ENCODE measurements at places on chromosomes 11 and 22. TPM values are rescaled to one million over a fixed set of nuclear protein-coding genes. Genes with fewer than 3 reads are reported as not detected.
A peak's percentile ranks its signal among the peaks of the same experiment; 100 is the strongest.

DNA sequence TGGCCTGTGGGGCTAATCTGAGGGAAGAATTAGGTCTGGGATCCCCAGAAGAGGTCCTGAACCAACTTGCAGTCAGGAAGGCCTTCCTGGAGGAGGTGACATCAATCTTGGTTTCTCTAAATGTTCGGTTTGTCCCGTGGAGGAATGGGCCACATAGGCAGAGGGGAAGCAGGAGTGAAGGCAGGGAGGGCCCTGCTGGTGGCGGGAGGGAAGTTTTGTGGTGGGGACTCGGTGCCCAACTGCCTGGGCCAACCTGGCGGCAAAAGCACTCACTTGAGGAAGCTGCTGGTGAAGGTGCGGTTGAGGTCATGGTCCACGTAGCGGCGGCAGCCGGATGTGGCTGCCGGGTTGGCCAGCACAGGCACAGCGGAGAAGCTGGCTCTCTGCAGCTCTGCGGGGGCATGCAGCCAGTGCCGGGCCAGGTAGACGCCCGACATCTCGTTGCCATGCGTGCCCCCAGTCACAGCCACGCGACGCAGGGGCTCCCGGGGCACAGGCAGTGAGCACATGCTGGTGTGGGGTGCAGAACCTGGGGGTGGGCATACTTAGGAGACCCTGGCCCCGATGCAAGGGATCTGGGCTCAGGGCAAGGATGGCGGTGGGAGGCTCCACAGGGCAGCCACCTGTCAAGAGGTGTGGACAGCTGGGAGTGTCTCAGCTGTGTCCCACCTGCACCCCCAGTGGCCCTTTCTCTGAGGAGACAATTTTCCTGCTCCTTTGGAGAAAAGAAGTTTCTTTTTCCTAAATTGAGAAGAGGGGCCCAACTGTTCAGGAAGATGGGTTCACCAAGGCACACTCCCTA, 3.8 kb downstream of the ACY3 start:
- DNase-seq = no peak

DNA sequence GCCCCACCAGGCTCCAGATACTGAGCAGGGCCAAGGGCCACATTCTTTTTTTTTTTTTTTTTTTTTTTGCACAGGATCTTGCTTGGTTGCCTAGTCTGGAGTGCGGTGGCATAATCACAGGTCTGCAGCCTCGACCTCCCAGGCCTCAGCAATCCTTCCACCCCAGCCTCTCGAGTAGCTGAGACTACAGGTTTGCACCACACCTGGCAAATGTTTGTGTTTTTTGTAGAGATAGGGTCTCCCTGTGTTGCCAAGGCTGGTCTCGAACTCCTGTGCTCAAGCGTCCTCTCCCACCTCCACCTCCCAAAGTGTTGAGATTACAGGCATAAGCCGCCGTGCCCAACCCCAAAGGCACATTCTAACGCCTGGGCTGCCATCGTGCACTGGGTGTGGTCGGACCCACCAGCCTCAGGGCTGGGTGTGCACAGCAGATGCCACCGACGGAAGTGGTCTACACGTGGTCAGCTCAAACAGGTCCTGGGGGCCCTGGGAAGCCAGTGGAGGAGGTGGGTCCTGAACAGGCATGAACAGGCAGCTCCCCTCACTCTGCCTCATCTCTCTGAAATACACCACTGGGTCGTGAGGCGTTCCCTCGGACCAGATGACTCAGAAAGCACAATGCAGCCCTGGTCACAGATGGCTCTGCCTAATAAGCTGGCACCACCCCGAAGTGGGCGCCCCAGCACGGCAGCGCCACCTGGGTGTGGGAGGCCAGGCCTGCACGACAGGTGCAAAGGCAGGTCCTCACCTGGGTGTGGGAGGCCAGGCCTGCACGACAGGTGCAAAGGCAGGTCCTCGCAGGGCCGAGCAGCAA, 5.1 kb upstream of the B4GALNT4 start:
- DNase-seq = peak; percentile 55

- no peak for DNase-seq
Observed at GRCh38 chr11:100825626-100826025, 138.5 kb downstream of the ARHGAP42 start.

Gene ESAM
- total RNA-seq = 0.15 TPM

GRCh38 chr11:123132881-123133280, 62.2 kb downstream of the CLMP start:
- no peak for DNase-seq

Gene JHY
- 2.2 TPM for total RNA-seq

GRCh38 chr11:57712256-57713150, at the start of gene TMX2:
Gene TMX2 (plus strand): TSS chr11:57712593. CDS start chr11:57712619, 26 bp downstream.
- DNase-seq = peak; percentile 96

Gene OR51B5
- total RNA-seq = 0.11 TPM

DNA sequence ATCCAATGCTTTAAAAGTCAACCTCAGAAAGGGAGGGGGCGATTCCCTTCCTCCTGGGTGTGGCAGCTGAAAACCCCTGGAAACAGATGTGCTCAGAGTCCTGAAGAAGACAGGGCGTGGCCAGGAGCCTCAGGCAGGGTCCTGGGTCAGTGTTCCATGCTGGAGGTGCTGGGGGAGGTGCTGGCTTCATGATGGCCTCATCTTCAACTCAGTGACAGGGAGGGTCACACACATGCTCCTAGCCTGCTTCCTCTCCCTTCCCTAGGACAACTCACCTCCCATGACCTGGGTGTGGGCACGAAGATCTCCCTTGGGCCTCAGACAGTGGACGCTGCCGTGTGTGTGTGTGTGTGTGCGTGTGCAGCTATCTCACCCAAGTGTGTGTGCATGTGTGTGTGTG, 245.6 kb upstream of the B3GAT1 start:
- no peak for DNase-seq

- DNase-seq = no peak
Observed at GRCh38 chr11:8973121-8973520, 8.9 kb upstream of the TMEM9B start.

DNA sequence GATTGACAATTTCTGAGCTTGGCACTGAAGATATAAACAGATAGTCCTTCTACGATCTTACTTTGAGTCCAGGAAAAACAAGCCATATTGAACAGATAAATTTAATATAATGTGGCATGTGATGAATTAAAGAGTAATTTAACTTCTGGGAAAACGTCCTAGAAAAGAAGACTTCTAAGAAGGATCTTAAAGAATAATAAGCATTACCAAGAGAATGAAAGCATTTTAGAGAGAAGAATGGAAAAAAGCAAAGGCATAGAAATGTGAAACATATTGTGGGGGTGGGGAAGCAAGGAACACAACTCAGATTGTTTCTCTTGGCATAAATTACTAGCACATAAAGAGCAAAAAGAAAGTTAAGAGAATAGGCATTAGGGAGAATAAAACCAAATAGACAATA, 5.4 kb downstream of the DDIAS start:
- no peak for DNase-seq

DNA sequence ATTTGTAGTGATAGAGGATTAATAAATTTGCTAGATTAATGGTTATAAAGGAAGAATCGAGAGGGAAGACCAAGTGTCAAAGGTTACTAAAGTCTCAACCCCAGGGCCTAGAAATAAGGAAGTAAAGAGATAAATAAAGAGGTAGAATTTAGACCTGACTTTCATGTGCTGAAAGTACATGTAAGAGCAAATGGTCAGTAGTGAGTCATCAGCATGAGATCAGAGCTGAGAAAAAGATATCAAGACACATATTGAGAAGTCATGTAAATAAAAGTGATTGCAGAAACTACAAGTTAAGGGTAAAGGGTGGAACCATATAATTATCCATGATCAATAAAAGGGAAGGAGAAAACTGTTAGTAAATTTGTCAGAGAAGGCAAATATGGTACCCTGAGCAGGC, 1.4 kb upstream of the OR8B8 start:
- DNase-seq = no peak

DNA sequence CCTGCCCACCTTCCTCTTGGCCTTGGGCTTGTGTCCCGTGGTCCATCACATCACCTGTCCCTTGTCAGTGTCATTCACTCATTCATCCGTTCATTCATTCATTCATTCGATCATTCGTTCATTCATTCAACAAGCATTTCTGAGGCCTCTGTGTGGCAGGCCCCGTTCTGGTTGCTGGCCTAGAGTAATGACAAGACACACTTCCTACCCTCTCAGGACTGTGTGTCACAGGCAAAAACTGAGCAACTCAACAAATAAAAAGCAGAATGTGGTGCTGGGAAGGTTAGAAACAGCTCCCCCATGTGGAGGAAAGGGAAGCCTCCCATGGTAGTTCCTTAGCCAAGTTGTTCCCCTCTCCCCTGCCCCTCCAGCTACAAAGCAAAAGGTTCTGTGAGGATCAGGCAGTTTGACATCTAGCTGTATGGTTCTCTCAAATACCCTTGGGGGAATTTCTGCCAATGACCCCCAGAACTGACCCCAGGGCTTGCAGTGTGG, 1.6 kb upstream of the OMP start:
- DNase-seq = peak; percentile 26

DNA sequence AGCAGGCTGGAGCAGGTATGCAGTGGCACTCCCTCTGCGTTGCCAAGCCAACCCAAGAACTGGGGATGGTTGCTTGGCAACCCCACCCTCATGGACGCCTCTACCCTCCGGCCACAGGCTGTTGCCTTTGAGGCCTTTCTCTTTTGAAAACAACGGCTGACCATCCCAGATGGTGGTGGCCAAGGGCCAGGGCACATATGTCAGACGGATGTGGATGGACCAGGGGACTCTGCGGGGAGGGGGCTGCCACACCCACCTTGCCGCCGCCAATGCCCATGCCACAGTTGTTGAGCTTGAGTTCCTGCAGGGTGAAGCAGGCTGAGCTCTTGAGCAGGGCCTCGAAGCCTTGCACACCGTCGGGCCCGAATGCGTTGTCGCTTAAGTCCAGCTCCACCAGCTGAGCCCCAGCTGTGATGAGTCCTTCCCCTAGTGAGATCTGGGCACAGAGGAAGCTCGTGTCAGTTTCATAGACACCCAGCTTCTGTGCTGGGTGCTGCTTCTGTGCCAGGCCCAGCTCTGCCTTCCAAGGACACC, 21.5 kb downstream of the RANGAP1 start:
- DNase-seq = no peak

DNA sequence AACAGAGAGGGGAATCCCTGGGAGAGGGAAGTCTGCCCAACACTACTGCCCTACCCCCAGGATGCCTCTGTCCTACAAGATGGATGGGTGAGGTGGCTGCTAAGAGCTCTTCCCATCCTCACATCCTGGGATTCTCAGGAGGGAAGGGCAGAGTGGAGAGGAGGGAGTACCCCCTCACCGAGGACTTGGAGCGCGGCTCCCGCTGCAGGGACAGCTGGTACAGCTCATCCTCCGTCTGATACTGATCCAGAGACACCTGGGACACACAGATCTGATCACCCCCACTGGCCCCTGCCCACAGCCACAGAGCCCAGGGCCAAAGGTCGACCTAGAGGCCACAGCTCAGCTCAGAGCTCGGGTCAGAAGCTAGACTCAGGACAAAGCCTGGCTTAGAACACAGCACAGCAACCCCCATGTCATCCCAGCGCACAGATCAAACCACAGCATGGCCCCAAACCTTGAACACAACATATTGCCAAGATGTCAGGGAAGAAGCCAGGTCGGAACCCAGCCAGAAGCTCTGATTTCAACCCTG, 8.2 kb downstream of the RASGRP2 start:
- DNase-seq = no peak

Gene CYTH4
- total RNA-seq = 1.7 TPM

Gene SLC22A25
- not detected for total RNA-seq

Gene HOATZ
- not detected for total RNA-seq

- no peak for DNase-seq
Observed at GRCh38 chr11:20011307-20011951, 148.8 kb downstream of the DBX1 start.

Gene SUSD2
- 0.29 TPM for total RNA-seq

DNA sequence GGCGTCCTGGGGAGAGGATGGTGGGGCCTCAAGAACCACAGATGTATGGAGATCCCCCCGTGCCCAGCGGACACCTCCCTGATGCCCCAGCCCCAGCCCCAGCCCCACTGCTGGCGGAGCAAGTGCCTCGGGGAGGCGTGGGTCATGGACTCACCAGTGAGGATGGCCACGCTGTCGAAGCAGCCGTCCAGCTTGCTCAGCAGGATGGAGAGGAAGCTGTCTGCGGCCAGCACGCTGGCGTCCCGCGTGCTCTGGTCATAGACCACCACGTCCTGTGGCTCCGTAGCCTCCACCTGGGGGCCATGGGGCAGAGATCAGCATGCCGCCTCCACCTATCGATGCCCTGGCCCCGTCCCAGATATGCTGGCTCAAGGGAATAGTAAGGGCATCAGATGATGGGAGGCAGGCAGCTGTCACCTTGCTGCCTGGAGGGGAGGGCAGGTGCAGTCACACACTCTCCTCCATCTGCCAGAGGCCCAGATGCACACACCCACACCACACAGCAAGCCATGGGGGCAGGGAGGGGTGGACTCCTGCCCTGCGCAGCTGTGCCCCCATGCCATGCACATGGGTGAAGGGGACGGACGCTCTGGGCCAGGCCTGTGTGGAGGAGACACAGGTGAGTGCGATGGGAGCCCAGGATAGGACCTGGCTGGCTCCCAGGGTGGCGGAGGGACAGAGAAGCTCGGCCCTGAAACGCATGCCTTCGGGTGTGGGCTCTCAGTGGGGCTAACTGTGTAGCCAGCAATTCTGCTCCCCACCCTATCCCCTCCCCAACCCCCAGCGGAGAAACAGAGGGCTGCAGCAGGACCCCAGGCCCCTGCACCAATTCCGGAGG, 8.2 kb downstream of the DUSP8 start:
- DNase-seq = no peak

Gene KMT5B
- 21.0 TPM for total RNA-seq

- DNase-seq = peak; percentile 90
Observed at GRCh38 chr22:36156515-36157419, 3.8 kb downstream of the APOL3 start.

GRCh38 chr11:12807621-12808020, 133.4 kb downstream of the TEAD1 start:
- DNase-seq = no peak

GRCh38 chr11:92246630-92247029, 22.0 kb downstream of the FAT3 start:
- no peak for DNase-seq

GRCh38 chr11:19651653-19652052, 61.0 kb upstream of the NAV2 start:
- DNase-seq = no peak

Gene APOA1
- total RNA-seq = 0.11 TPM

Data from Daoy (cell line).